ENCODE measurements at places on chromosomes 7 and 10.

- DNase-seq: peak; percentile 37
Observed at GRCh38 chr10:93150289-93150688, 76.6 kb downstream of the CYP26A1 start.

DNA sequence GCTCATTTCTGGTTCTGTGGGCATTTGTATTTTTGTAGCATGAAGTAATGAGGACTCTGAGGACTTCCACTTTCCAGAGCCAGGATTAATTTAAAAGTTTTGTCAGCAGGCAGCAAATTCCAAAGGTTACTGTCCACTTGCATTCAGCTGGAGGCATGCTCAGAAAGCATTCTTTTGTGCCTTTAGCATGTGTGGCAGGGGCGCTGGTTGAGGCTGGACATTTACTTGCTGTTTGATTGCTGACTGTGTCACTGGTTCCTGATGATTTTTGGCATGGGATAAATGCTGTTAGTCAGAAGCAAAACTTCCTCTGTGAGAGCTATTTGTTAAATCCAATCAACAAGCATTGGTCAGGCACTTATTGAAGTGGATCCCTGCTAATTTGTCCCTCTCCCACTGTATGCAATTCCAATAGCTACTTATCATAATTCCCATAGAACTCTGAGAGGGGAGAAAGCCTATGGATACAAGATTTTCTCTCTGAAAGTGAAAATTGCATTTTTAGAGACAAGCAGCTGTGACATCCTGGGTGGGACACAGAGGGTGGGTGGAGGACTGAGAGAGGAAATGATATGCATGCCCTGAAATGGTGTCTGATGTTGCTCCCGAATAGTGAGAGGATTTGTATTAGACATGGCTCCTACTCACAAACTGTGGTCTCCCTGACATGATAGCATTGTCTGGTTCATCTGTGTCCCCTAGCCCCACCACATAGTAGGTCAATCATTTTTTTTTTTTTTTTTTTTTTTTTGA lies 161.2 kb upstream of the WDR11 start:
- DNase-seq: no peak

DNA sequence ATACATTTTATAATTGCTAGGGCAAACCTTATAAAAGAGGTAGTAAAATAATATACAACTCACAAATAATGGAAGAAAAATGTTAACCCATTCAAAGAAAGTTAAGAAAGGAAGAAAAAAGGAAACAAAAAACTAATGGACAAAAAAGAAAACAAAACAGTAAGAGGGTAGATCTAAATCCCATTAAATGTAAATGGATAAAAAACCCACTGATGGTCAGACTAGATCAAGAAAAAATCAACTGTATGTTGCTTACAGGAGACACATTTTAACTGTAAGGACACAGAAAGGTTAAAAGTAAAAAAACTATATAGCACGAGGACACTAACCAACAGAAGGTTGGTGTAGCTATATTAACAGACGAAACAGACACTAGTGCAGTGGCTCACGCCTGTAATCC lies 18.0 kb downstream of the FOXL3 start:
- no peak for DNase-seq

DNA sequence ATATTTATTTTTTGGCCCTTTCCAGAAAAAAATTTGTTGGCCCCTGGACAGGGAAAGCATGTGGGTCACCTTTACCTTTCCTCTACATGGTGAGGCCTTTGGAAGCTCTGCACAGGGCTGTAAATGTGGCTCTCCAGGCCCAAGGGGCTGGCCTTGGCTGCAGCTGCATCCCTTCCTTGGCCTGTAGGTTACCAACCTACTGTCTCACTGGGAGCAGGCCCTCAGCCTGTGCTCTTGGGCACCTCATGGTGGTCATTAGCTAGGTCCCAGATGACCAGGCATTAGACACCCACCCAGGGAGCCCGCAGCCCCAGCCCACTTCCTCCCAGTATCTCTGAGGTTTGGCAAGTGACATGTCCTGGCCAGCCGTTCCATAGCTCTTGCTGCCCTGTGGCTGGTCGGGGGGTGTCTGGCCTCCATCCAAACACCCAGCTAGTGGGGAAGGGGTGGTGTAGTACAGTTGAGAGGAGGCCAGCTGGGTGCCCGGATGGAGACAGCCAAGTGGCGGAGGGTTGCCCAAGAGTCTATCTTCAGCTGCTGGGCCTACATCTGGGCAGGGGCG lies 7.1 kb upstream of the CPA5 start:
- no peak for DNase-seq

DNA sequence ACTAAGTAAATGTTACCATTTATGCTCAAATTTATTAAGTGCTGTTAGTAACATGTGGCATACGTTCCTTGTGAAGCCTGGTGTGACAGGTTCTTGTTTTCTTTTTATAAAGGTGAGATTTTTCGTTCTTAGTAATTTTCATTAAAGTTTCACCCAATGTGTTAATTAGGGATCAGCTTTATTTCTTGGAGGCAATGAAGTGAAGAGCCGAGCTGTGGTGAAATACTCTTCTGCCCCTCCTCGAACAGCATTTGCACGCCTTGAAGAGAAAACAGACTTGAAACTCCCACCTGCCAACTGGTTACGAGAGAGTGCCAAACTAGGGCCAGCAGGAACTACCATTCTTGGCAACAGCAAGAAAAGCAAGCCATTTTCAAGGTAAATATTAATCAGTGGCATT lies 1.5 kb downstream of the EDRF1 start:
- DNase-seq: no peak

DNA sequence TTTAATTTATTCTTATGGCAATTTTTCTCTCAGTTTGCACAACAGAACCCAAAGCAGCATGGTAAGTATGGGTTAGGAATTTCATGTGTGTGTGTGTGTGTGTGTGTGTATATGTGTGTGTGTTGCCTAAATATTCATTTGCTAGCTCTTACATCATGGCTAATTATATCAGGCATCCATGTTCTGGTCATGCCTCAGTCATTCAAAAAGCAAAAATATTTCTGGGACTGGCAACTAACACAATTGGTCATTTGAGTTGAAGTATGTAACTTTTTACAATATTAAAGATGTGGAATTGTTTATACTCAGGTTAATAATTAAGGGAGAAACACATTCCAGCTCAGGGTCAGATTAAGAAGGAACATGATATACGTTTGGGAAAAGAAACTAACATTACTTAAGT lies 67.6 kb upstream of the PHYHIPL start:
- no peak for DNase-seq

GRCh38 chr7:141844256-141844655 lies 3.0 kb upstream of the PRSS37 start:
- no peak for DNase-seq

DNA sequence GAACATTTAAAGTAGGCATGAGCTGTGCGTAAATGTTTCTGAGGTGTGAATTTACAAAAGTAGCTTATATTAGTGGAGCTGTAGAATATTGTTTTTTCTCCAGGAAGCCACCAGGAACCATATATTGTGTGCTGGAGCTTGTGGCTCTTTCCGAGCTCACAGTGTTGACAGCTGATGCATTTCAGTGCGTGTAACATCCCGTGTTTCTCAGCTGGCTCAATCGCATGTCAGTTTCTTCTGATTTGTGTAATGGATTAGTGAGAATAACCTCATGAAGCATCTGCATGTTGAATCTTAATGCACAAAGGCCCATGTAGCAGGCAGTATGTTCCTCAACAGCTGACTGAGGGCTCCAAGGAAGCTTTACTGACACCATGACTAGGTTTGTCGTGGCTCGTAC lies 39.4 kb downstream of the VKORC1L1 start:
- no peak for DNase-seq

DNA sequence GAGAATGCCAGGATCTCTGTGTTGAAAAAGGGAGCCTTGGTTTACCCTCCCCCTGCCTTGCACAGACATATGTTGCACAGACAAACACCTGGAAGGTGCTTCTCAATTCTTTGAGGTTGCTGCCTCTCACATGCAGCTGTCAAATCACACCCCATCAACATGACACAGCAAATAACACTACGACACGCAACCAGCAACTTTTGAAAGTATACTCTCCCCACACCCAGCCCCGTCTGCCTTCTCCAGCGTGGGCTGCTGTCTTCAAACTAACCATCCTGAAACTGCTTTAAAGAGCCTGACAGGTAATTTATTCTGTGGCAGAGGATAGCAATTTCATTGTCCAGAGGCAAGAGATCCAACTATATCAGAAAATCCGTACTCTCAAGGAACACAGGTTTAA lies 136.1 kb downstream of the PLXNA4 start:
- no peak for DNase-seq

GRCh38 chr7:142860968-142861367 lies 6.1 kb downstream of the EPHB6 start:
- no peak for DNase-seq

- DNase-seq: no peak
Observed at GRCh38 chr10:124966008-124966407, 24.1 kb downstream of the ZRANB1 start.

GRCh38 chr10:37700886-37701780 lies 156.3 kb downstream of the ZNF248 start:
- no peak for DNase-seq

GRCh38 chr10:52092390-52092789 lies 221.7 kb upstream of the DKK1 start:
- DNase-seq: no peak

GRCh38 chr7:35650751-35651150 lies 44.2 kb downstream of the HERPUD2 start:
- no peak for DNase-seq

DNA sequence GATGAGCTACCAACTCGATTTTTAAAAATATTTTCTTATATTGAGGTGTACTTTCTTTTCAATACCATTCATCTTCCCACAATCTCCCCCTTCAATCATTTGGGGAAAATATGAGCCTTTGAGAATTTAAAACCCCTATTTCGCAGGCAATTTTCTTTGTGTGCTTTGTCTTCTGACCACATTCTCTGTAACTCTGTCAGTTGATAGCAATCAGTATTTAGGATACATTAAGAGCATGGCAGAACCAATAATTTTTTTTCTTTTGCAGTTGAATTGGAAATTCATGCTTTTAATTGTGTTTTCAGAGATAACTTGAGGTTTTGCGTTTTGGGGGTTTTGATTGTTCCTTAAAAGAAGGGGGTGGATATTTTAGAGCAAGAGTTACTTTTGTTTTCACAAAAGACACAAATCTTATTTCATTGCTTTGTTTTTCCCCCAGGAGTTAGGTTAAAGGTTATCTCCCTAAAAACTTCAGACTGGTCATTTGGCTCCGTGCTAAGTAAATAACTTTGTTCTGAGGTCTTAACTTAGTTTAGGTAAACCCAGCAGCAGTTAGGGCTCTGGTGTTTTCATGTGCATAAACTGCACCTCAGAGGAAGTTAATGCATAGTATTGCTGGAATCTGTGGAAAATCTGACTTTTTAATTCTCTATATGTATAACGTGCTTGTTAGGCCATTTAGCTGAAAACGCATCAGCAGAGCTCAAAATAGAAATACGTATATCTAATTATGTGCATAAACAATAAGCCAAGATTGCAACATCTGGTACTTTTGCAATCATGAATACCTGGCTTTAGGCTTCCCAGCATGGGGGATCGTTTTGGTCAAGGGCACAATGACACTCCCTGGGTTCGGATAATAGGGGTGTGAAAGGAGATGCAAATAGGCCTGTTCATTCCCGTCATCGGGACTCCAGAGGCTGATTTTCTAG lies 676.4 kb upstream of the ANKRD30A start:
- no peak for DNase-seq

DNA sequence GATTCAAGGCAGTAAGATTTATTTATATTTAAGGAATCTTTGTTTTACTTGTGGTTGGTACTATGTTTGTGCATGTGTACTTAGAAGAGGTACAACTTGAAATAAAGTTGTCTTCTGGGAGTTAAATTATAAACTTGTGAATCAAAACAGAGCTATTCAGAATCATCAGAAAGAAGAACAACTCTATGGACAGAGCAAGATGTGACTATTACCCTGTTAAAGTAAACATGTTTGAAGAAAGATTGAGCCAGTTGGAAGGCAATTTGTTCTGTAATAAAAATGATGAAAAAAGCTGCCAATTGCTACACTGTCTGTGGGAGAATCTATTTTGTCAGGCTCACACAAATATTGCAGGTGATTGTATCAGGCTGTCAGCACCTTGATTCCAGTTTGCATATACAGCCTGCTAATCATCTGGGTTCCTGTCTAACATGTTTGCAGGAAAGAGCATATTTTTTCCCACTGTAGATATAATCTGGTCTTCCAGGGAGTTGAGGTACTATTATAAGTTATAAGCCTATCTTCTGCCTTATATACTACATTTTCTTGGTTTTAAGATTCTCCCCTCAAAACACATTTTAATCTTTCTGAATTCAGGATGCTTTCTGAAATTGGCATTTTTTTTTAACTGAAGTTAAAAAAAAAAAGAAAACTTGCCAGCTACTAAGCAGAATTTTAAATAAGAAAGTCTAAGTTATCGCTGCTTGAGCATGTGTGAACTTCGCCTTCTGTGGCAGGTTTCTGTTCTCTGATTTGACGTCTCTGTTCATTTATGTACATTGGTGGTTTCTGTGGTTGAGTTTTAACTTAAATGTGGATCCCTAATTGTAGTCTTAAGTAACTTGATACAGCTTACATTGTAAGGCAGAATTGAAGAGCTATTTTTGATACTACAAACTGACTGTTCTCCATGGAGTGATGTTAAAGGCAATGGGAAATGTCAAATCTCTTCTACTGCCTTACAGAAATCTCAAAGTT lies 46.0 kb downstream of the ZNRF2 start:
- no peak for DNase-seq

GRCh38 chr7:2518737-2519118 lies 846 bp upstream of the LFNG start:
- DNase-seq: no peak

- no peak for DNase-seq
Observed at GRCh38 chr10:91974960-91975359, 51.4 kb downstream of the BTAF1 start.

- no peak for DNase-seq
Observed at GRCh38 chr7:112749775-112750174, 40.4 kb downstream of the TMEM168 start.

DNA sequence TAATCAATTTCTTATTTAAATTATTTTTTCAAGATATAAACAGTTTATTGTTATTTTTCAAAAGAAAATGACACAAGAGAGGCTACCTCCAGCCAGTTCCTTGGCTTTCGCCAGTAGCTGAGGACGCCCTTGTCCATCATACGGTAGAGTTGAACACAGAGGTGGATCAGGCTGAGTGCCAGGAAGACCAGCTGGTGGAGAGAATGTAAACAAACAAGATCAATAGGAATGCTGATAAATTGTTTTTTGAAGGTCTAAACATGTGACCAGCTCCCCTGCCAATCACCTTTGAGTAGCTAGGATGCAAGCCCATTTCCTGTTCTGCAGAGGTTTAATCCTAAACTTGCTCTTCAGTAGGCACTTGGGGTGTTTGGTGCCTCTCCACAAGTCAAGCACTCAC lies 138.9 kb downstream of the PKD1L1 start:
- DNase-seq: no peak

Measured in breast epithelium (tissue), 4 donors.